ENCODE measurements at places on chromosomes 2 and 18. TPM values are rescaled to one million over a fixed set of nuclear protein-coding genes. Genes with fewer than 3 reads are reported as not detected.

The KIF5C gene
- polyA plus RNA-seq, result 16.0 TPM

The OTX1 gene
- polyA plus RNA-seq, result 0.04 TPM

The MAL gene
- 0.30 TPM for polyA plus RNA-seq

The TSPYL6 gene
- polyA plus RNA-seq, result 0.06 TPM

The MYL12B gene
- polyA plus RNA-seq, result 408 TPM

The IL1F10 gene
- polyA plus RNA-seq, result not detected

The RBKS gene
- polyA plus RNA-seq, result 30.4 TPM

The ARHGAP15 gene
- 16.4 TPM for polyA plus RNA-seq

The MERTK gene
- 8.7 TPM for polyA plus RNA-seq

The UGT1A3 gene
- 0.16 TPM for polyA plus RNA-seq

The OBSL1 gene
- polyA plus RNA-seq, result 92.9 TPM

The LAMA1 gene
- polyA plus RNA-seq, result 2.3 TPM

GRCh38 chr2:218831378-218831990 lies at the start of gene PRKAG3:
Gene PRKAG3 (minus strand): TSS chr2:218831803.
- DNase-seq, result no peak

GRCh38 chr2:160256507-160256906 lies 56.4 kb upstream of the ITGB6 start:
- peak; percentile 44 for DNase-seq

DNA sequence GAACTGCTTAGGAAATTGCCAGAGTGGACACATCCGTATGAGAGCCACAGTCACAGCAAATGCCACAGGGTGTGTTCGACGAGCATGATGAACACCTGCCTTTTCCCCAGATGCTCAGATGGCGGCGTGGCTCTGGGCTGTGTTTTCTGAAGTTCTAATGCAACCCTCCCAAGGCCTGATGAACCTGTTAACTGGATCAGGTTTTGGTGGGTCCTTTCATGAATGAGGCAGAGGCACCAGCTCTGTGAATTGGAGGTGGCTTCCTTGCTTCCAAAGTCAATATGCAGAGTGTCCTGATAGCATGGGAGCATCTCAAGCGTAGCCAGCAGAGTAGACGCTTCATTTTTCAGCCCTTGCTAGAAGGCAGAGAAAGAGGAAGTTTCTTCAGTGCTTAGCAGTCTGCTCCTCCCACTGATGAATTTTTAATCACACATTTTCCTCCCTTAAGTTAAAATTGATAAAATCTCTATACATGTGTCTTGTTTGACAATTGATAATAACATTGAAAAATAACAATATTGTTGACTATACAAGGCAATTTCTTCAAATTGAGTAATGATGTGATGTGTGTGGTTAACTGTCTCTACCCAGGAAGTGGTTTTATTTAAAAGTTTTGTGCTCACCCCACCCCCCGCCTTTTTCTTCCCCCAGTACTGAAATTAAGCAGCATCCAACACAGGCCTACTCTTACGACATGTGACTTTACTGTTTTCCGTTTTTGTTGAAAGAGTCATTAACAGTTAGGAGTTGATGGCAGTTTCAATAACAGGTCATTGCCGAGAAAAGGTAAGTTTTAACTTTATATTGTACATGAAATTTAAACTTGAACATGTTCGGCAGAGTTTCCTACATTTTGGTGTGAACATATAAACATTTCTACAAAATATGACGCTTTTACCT lies at the start of gene ARHGAP15:
ARHGAP15 (plus strand) TSS at position 739 of the 900 bp plus-strand sequence.
- DNase-seq, result peak; percentile 16

- no peak for DNase-seq
Observed at GRCh38 chr2:162327806-162328205, 9.3 kb upstream of the IFIH1 start.

- no peak for DNase-seq
Observed at GRCh38 chr2:98697651-98698337, 33.1 kb downstream of the MGAT4A start.

DNA sequence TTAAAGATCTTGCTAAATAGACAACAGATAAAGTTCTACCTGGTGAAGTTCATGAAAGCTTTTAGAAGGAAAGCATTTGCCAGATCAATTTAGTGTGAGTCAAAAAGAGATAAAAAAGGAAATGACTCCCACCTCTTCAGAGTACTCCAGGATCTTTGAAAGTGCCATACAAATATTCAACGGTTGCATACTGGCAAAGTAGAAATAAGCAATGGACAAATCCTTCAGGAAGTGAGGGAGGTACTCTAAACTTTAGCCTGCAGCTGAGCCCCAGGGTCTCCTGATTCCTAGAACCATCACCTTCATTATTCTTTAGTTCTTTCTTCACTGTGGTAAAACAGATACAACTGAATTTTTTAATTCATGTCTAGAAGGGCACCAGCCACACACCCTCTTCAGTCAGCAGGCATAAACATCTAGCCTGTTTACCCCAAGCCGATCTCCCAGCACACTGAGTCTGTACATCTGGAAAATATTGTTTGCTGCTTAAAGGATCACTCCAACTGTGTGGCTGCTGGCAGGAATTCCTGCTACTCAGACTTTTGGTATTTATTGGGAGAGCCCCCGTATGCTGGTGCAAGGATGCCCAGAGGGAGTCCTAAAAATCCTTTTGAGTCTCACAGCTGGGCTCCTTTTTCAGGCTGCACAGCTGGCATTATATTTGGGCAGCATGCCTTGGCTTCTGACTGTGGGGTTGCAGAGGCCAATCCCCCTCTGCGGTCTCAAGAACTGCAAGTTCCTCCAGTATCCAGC lies 72.3 kb upstream of the SESTD1 start:
- DNase-seq, result no peak

DNA sequence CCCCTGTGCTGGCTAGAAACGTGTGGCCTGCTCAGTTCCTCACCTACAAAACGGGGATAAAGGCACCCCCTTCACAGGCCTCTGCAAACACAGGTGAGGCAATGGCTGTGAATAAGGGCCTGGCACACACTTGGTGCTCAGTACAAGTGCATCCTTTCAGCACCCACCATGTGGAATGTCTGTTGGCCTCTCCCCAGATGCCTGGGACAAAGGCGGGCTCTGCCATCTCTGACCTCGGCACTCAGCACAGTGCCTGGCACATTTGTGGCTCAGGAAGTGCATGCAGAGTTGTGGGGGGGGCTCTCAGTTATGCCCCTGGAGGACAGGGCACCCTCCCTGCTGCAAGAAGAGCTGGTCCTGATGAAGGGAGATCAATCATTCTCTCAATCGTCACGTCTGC lies 224.6 kb upstream of the RAB6C start:
- no peak for DNase-seq

DNA sequence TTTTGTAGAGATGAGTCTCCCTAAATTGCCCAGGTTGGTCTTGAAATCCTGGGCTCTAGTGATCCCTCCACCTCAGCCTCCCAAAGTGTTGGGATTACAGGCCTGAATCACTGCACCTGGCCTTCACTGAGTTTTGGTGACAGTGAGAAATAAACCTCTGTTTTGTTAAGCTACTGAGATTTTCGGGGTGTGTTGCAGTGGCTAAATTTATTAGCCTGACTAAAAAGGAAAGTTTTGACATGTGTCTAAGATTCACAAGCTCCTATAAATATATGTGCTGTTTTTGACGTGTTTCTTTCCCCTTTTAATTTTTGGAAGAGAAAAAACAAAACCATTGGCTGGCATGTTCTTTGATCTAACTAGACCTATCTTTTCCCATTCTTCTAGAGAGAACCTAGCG lies 190.5 kb upstream of the MC4R start:
- DNase-seq, result no peak

- DNase-seq, result no peak
Observed at GRCh38 chr2:178860551-178860950, 53.3 kb upstream of the TTN start.

DNA sequence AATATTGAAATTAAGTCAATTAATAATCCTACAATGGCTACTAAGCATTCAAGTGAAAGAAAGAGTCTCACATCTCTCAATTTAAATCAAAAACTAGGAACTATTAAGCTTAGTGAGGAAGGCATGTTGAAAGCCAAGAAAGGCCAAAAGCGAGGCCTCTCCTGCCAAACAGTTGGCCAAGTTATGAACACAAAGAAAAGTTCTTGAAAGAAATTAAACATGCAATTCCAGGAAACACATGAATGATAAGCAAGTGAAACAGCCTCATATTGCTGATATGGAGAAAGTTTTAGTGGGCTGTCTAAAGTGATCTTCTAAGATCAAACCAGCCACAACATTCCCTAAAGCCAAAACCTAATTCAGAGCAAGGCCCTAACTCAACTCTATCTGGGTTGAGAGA lies 11.8 kb downstream of the RDH14 start:
- DNase-seq, result no peak

- DNase-seq, result no peak
Observed at GRCh38 chr2:210559182-210559581, 2.8 kb downstream of the CPS1 start.

DNA sequence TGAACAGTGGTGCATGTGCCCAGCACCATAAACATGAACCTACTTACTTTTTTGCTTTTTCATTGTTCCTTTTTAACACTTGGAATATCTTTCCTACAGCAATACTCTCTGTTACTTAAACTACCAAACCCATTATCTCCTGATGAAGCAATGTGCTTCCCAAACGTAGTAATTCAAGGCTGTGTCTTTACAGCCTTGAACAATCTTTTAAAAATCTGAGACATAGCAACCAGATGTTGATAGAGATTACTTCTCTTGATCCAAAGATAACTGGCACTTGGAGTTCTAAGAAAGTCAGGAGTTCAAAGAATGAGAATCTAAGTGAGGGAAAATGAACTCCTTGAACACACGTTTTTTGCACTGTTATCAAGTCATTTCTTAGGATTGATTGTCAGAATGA lies 40.4 kb downstream of the ATP8B1 start:
- no peak for DNase-seq

GRCh38 chr2:174495365-174496012 lies 8.7 kb upstream of the GPR155 start:
- DNase-seq, result no peak

- peak; percentile 21 for DNase-seq
Observed at GRCh38 chr18:59085797-59086196, 53.9 kb upstream of the SEC11C start.

DNA sequence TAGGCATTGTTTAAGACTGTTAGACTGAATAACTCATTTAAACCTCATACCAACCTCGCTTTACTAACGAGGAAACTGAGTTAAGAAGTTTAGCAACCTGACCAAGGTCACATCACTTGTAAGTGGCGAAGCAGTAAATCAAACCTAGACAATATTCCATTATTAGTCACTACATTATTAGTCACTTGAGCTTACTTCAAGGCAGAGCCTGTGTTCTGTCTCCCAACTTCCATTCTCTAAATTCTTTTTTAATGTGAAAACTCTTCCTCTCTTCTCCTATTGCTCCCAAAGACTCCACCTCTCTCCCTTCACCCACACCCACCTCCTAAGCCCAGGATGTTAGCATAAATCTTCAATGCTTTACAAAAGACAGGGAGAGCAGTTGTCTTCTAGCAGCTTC lies 156.5 kb downstream of the ARL6IP6 start:
- DNase-seq, result no peak

Measured in large intestine (tissue), 12 donors.